ENCODE measurements at places on chromosomes 12 and 14.

DNA sequence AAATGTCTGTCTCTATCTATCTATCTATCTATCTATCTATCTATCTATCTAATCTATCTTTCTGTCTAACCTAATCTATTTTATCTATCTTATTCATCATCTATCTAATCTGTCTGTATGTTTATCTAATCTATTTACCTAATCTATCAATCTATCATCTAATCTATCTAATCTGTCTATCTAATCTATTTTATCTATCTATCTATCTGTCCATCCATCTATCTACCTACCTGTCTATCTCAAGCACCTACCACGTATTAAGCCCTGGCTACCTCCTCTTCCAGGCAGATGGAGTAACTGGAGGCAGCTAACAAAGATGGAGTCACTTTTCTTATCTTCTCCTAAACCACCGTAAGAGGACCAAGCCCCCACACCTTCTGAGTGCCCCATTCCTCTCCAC, 5.8 kb downstream of the CD4 start:
- DNase-seq, result no peak

DNA sequence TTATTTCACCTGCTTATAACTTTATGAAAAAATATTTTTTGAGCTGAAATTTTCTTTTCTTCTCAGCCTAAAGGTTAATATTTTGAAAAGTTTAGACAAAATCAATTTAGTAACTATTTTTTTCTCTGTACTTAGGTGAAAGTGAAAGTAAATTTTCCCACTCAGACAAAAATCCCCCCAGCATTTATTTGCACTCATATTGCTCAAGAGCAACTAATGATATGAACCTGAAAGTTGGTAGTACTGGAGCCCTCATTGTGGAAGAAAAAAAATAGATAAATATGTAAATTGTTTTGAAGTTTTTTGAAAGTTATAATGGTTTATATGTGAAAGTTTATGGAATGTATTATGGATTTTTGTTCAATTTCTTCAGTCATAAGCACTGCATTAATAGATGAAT, 1005.9 kb upstream of the ATXN7L3B start:
- no peak for DNase-seq

DNA sequence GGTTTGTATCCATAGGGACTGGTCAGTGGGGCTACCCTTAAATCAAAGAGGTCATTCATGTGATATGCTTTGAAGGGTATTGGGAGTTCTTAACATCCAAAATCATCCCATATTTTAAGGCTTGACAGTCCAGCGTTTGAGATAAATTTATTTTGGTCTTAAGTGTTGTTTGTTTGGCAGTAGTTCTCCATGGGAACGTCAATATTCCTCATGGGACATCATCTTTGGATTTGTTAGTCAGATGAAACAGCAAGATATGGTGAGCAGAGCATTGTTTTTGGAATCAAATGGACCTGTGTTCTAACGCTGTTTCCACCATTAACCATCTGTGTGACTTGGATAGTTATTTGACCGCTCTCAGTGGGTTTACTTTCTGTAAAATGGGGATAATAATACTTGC, 45.9 kb upstream of the GSG1 start:
- DNase-seq, result no peak

- DNase-seq, result no peak
Observed at GRCh38 chr14:43938588-43939281, 568.3 kb downstream of the FSCB start.

GRCh38 chr14:76720382-76720813, 40.9 kb upstream of the VASH1 start:
- no peak for DNase-seq

- no peak for DNase-seq
Observed at GRCh38 chr12:50609292-50609874, 104.6 kb downstream of the DIP2B start.

GRCh38 chr14:100622224-100622623, 35.0 kb upstream of the BEGAIN start:
- no peak for DNase-seq

DNA sequence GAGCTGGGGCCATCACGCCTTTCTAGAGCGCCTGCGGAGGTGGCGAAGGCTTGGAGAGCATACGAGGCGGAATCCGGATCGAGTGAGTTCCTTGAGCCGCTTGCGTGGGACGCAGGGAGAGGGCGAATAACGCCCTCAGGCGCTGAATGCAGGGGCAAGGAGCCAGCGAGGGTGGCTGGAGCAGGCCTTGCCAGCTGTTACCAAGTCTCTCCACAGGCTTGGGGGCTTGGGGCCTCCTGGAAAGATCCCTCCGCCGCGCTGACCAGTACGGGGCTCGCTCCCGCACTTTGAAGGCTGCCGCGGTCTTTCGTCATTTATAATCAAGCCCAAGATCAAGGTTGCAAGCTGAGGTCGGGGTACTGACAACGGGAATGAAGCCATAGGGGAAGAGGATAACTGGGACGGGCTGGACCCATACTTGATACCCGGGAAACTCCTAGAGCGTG, 1.2 kb downstream of the FLRT2 start:
- DNase-seq, result no peak

GRCh38 chr14:105469456-105470349, 4.9 kb upstream of the CRIP2 start:
- DNase-seq, result no peak

GRCh38 chr12:124720004-124720680, 143.5 kb downstream of the SCARB1 start:
- DNase-seq, result no peak

GRCh38 chr14:57382283-57382682, 8.1 kb upstream of the NAA30 start:
- no peak for DNase-seq

- DNase-seq, result no peak
Observed at GRCh38 chr12:67911789-67912188, 77.5 kb upstream of the IFNG-AS1 start.

DNA sequence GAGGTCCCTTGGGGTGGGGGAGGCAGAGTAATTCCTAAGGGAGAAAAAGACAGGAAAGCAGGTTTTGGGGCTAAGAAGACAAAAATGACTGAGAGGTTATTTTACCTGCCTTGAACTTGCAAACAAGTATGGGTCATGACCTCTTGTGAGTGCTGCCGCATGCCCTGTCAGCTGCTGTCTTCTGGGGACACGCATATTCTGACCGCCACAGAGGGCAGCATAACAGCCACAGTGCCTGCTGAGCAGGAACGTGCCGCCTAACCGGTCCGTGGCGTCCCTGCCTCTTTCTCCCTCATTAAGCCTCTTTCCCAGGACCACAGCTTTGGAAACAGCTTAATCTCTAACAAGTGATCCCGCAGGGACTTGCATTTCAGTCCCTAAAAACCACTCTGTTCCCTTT, 51.3 kb upstream of the KCNA1 start:
- no peak for DNase-seq

- DNase-seq, result no peak
Observed at GRCh38 chr12:70581208-70581607, 56.0 kb downstream of the PTPRB start.

- no peak for DNase-seq
Observed at GRCh38 chr12:89951050-89951693, 242.5 kb upstream of the ATP2B1 start.
